ENCODE measurements at places on chromosomes 2 and 18.

- DNase-seq, result no peak
Observed at GRCh38 chr2:9472511-9472910, 1.8 kb upstream of the IAH1 start.

DNA sequence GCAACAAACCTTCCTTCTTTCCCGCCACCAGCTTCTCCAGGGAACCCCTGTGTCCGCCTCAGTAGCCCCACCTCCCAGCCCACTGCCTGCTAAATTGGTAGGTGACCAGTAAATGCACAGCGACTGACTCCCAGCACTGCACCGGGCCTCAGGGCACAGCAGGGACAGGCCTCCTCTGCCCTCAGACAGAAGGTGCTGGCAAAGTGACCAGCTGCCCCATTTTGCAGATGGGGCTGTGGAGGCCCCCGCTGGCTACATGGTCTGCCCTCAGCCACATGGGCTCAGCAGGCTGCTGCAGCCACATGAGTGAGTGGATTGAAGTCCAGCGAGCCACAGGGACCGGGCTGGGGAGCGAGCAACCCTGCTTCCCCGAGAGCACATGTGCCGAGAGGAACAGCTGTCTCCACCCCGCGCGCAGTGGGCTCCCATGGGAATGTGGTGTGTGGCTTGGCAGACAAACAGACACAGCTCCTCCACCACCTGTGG, 7.8 kb upstream of the NPPC start:
- no peak for DNase-seq

GRCh38 chr2:166625670-166626069, 131.6 kb upstream of the SCN7A start:
- no peak for DNase-seq

DNA sequence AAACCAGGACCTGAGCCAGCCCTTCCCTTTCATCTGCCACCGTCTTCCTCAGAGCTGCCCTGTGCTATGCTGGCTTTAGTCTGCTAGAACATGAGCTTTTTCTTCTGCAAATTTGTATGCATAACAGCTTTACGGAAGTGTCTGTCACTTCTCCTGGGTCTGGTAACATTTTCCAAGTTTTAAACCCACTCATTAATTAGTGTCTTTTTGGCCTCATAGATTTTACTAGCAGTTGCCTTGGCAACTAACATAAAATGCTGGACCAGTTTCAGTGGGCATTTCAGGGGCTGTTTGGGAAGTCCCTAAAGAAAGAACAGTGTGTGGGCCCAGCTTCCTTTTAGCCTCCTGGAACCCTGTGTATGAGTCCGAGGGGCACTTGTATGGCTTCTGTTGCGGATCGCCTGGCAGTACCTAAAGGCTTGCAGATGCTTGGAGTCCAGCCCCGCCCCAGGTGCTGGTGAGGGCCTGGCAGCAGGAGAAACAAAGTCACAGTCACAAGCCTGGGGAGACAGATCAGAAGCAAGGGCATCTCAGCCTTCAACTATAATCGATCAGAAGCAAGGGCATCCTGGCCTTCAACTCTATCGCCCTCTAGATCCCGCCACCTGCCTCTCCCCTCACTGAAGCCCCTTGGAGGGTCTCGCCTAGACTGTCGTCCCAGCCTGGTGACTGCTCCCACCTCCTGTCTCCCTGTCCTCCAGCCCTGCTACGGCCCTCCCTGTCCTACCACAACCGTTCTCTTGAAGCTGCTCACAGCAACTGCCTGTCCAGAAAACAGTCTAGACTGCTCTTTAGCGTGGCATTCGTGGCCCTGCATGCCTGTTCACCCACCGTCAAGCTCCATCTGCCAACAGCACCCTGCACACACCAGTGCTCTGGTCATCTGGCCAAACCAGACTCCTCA, 36.8 kb upstream of the MAPRE3 start:
- DNase-seq, result no peak

DNA sequence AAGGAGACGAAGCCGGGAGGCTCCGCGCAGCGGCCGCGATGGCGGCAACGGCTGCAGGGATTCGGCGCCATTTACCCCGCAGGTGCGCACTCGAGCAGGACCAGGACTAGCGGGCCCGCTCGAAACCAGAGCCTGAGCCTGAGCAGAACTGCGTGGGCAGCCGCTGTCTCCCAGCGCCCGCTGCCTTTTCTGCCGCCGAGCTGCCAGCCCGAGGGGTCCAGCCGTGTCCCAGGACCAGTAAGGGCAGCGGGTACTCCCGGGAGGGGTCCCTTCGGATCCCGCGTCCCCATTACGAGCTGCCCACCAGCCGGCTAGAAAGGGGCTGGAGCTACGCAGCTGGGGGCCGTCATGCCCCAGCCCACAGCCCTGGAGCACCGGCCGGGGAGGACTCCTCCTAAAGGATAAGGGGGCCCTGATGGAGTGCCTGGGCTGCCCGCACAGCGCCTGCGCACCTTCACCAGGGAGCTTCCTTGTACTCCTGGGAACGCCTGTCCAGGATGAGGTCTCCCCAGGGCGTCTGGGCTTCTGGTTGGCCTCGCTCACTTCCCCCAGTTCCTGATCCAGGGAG, 9.9 kb downstream of the ALPP start:
- no peak for DNase-seq

GRCh38 chr2:66869076-66869475, 434.2 kb downstream of the MEIS1 start:
- no peak for DNase-seq

DNA sequence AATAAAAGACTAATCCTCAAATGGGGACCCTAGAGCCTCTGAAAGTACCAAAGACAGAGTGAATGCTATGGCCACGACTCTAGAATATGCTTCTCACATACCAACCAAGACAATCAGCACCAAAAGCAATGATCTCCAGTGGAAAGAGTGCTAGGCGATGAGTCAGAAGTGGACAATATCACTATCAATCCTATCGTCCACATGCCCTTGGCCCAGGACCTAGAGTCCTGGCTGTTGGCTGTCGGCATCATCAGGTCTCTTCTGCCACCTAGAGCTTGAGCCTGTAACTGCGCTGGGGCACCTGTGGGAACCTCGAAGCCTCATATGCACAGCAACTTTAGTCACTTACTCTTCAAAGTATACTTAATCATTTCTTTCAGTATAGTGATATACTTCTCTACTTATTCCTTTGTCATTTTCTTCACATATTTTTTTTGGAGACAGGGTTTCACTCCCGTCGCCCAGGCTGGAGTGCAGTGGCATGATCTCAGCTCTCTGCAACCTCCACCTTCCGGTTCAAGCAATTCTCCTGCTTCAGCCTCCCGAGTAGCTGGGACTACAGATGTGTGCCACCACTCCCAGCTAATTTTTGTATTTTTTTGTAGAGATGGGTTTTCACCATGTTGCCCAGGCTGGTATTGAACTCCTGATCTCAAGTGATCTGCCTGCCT, 29.7 kb downstream of the NOL10 start:
- no peak for DNase-seq

DNA sequence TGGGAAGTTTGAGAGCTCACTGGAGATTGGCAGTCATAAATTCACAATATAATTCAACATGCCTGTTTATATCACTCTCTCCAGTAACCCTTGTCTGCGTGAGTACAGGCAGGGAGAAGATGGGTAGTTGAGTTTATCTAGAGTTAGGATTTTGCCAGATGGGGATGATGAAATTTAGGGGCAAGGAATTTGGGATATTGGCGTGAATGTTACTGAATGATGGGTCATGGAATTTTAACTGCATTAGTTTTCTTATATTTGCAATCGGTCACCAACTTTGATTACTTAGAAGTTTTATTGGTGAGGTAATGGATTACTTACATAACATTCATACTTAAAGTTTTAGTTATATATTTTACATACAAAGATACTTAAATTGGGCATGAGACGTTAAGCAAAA, 35.1 kb downstream of the SANBR start:
- no peak for DNase-seq

- DNase-seq, result no peak
Observed at GRCh38 chr18:79944746-79945117, 6.7 kb downstream of the SLC66A2 start.

DNA sequence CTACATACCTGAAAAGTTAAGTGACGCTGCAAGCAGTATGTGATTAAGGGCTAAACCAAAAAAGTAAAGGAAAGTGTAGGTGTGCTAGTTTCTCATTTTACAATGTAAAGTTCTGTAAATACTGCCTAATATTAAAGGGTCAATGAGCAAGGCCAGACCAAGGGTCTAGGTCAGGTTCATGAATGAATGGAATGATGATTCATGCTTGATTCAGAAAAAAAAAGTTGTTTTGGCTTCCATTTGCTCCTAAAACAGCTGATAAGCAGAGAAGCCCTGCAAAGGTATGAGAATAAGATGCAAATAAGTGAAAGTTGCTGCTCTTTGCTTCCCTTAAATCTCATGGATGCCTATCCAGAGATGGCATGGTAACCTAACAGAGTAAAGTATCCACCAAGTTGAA, 61.3 kb downstream of the PTRHD1 start:
- DNase-seq, result no peak

DNA sequence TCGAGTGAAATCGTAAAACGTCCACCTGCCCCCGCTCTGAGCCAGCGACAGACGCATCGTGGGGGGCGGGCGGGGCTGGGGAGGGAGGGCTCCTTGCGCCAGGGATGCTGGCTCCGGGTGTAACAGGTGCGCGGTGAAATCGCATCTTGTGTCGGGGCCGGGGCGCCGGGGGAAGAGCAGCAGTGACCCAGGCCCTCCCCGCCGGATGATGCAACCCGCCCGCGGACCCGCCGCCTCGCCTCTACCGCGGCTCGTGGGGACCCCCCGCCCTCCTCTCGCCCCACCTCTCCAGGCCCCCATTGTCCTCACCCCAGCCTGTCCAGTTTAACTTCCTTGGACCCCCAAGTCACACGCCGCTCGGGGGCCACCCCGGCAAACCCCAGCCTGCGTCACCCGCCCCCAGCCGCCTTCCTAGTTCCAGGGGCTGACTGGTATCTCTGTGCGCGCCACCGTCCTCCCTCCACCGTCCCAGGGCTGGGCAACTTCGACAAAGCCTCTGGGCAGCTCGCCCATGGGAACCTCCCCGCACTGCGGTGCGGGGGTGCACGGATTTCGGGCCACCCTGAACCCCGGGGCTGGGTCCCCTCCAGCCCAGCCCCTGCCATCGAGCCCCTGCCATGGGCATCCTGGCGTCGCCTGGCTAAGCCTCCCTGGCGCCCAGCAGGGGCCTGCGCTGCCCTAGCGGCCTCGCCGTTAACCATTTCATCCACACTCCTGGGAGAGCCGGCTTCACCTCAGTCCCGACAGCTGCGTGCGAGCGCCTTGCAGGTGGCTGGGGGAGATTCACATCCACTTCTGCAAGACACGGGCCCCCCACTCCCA, 799 bp upstream of the KIF1A start:
- no peak for DNase-seq

- no peak for DNase-seq
Observed at GRCh38 chr2:72625366-72625765, 200.5 kb downstream of the EXOC6B start.

- no peak for DNase-seq
Observed at GRCh38 chr18:76488190-76488589, 6.9 kb downstream of the ZNF516 start.

DNA sequence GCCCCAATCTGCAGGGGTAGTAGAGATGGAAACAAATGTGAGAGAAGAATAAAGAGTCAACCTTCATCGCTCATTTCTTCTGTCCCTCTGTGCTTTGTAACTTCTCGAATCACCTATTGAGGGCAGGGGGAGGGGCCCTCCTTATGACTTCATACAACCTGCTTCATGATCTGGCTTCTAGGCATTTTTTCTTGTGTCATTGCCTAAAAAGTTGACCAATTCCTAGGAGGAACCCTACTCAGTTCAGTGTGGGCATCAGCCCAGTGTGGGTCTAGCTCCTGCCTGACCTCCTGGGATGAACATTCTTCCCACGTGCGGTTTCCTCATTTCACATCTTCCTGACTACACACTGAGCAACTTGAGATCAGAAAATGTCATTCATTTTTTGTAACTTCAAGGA, 46.3 kb upstream of the CREB1 start:
- no peak for DNase-seq

GRCh38 chr18:25453556-25454269, 101.7 kb upstream of the ZNF521 start:
- no peak for DNase-seq
